ENCODE measurements at places on chromosomes 16 and 17.

GRCh38 chr16:87897521-87898505, 28.5 kb upstream of the SLC7A5 start:
- no peak for DNase-seq

- no peak for DNase-seq
These were observed 17.3 kb downstream of the LGALS3BP start for GRCh38 chr17:78962345-78962983.

DNA sequence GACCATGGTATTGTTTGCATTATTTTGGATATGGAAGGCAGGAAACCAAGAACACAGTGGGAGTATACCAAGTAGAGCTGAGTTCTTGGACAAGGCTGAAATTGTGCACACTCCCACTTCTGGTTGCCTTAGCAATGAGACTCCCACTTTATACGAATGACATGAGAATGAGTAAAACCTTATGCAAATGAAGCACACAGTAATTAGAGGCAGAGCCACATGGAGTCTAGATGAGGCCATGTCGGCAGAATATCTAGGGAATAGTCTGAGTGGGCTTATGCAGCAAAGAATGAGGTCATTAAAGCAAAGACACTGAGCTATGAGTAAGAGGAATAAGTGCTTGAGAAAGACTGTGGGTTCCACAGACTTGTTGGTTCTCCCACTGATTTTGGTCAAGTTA, 178.7 kb downstream of the GRIN2A start:
- DNase-seq: no peak

GRCh38 chr16:18979936-18980335, 3.8 kb upstream of the TMC7 start:
- no peak for DNase-seq

DNA sequence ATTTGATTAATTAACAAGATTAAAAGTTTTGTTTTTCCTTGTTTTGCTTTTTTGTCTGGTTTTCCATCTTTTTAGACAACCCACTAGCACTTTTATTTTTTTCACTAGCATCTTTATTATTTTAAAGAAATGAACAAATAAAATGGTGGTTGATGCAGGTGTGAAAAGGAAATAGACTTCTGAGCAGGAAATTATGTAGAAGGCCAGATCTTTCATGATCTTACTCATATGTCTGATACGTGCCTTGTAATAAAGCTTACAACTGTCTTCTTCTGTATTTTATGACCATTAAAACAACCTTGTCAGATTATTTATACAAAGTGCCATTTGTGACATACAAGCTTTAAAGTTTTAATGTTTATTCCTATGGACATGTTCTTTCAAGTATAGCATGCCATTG, 6.3 kb downstream of the SLFN12L start:
- no peak for DNase-seq

DNA sequence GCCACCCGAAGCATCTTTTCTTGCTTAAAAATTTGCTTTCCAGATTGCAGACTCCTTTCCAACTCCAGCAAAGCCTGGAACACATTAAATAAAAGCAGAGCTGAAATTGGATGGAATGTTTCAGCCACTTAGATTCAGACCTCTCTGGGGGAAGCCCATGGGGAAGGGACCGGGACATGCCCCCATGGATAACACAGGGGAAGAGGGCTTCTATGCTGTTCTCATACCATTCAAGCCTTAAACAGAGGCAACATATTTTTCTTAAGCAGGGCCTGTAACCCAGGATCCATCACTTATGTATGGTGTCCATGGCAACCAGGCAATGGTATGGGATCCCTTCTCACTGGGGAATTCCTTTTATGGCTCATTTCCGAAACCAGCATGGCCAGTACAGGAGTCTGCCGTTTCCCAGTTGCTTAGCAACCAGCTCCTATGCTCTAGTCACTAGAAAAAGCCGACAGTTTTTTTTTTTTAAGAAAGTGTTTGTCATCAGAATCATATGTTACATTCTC, 62.0 kb upstream of the MARCHF10 start:
- no peak for DNase-seq

GRCh38 chr17:50184064-50184463, 17.4 kb downstream of the COL1A1 start:
- DNase-seq: no peak

- DNase-seq: no peak
These were observed 76.0 kb downstream of the WIPI1 start for GRCh38 chr17:68381076-68381900.

DNA sequence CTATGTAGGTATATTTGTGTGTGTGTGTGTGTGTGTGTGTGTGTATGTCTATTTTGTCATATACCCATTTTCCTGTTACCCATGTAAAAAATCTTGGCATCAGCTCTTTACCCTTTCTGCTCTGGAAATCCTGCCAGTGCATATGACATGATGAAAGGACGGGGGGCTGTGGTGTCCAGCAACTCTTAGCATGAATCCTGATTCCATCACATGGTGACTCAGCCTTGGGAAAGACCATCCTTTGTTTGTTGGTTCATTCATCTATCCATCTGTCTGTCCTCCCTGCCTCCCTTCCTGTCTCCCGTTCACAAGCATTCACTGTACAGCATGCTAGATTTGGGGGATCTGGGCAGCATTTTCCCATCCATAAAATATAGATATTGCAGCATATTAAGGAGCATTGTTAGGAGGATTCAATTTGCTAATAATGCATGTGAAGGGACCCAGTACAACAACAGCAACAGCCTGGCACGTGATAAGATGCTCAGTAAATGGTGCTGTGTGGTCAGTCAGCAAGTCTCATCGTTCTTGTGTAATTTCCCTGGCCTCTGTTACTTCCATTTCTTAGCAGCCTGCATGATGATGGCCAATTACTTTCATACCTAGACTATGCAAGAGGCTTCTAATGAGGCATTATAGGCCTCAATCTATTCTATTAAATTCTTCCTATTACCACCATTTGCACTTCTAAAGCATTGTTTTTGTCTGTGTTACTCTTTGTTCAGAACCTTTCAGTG, 191.0 kb downstream of the PRKCA start:
- peak; percentile 74 for DNase-seq

GRCh38 chr17:20944014-20944865, 98.6 kb downstream of the USP22 start:
- DNase-seq: no peak

GRCh38 chr16:50275098-50275415, 8.7 kb downstream of the ADCY7 start:
- no peak for DNase-seq

- peak; percentile 30 for DNase-seq
These were observed at the start of gene CENPV for GRCh38 chr17:16353317-16354174. CENPV (minus strand) TSS chr17:16353469; CDS start chr17:16353436, 33 bp downstream.

DNA sequence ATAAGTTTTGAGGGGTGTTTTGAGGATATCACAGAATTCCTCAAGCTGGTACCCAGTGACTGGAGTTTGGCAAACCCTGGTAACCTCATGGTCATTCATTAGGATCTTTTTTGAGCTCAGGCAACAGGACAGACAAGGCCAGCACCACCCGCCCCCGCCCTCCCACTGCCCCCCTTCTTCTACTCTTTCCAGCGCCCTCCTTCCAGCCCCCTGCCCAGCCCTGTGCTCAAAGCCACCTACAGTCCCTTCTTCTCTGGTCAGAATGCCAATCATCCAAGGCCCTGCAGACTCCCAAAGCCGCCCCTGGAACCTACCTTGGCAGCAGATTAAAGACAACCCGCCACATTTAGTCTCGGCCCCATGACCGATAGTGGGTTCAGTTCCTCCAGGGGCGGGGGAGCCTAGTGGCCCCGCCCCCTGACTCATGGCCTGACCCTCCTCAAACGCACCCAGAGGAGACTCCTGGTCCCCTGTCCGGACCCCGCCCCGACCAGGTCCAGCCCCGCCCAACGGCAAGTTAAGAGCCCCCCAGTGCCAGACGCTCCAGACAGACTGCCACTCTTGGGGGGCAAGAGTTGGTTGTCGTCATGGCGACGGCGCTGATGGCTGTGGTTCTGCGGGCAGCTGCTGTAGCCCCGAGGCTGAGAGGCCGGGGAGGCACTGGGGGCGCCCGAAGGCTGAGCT, at the start of gene NAGS:
Gene NAGS, plus strand, starts transcription at position 546 of the 684 bp plus-strand sequence. Its CDS starts 42 bp downstream, at position 588.
- DNase-seq: no peak

- DNase-seq: no peak
These were observed 8.1 kb upstream of the IGF2BP1 start for GRCh38 chr17:48989100-48989499.

DNA sequence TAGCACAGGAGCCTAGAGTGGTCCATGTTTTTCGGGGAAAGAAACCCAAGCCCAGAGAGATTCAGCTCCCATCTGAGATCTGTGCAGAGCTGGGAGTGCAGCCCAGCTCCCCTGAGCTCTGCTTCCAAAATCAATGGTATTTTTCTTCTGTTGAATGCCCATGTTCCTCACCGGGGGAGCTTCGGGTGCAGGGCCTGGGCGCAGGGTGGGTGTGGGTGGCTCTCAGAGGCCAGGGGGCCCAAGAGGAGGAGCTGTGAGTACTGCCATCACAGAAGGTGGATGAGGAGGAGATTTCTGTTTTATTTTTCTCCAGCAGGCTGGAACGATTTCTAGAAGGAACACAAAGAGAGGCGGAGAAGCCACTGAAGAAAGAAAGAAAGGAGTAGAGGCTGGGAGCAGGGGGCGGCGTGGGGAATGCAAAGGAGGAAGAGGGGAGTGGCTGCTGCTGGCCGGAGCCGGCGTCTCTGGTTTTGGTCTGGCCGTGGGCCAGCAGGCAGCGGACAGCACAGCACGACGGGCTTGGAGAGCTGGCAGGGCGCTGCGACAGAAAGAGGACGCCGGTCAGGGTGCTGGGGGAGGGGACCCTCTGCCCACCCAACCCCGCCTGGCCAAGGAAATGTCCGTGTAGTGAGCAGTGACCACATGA, 76.2 kb upstream of the KSR1 start:
- no peak for DNase-seq

DNA sequence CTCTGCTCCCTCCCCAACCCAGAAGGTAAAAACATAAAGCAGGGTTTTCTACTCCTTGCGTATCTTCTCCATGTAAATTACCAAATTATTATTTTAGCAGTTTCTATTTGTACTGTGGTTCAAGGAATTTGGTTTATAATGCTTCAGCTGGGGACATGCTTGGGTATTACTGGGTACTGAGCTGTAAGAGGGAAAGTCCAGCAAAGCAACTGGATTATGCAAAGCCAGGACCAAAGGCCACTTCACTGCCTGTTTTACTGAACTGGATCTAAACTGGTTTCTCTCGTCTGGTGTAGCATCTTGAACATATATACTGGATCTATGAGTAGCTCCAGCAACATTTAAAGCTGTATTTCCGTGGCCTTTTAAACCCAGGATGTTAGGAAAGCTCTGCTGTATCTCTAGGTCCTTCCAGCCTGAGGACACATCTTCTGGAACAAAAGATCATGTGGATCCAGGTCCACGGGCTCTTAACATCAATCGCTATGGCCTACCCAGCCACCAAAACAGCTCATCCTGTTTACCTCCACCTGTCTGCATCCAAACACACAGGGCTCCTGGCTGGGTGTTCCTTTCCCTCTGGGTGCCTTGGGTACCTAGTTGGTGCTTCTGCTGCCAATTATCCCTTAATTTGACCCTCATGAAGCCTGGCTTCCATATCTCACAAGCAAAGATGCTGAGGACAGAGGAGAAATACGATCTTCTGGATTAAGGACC, 7.2 kb downstream of the PMP22 start:
- DNase-seq: no peak

DNA sequence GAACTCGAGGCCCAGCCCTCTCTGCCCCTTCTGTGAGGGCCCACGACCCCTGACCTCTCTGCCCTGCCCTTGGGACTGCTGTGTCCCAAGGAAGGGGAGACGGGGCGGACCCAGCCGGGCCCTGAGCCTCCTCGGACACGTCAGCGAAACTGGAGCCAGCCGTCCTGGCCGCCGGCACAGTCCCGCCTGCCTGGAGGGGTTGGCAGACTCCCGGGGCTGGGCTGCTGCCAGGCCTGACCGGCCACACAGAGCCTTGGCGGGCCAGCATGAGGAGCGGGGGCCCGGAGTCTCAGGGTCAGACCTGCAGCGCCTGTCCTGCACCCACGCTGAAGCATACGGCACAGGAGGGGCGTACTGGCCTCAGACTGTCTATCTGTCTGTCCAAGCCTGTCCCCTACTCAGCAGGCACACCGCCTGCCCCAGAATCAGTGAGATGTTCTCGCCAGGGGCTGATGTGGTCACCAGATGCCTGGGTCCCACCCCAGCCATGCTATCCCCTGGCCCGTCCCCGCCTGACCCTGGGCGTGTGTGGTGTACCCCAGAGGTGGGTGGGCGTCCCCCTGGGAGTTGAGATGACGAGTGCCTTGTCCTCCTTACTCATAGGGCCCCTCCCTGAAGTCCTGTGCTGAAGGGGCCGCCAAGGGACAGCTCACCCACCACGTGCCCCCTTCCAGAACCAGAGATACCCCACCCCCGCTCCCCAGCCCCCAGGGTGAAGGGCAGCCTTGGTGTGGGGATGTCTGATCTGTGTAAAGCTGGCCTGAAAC, 4.7 kb downstream of the VASN start:
- DNase-seq: no peak

- DNase-seq: no peak
These were observed 32.5 kb upstream of the CDH11 start for GRCh38 chr16:65154321-65154720.

GRCh38 chr17:6643451-6644125, 2.7 kb downstream of the TXNDC17 start:
- no peak for DNase-seq

GRCh38 chr17:33106525-33107165, 115.0 kb downstream of the SPACA3 start:
- DNase-seq: no peak

GRCh38 chr17:75846692-75847613, 2.7 kb upstream of the UNC13D start:
- no peak for DNase-seq

DNA sequence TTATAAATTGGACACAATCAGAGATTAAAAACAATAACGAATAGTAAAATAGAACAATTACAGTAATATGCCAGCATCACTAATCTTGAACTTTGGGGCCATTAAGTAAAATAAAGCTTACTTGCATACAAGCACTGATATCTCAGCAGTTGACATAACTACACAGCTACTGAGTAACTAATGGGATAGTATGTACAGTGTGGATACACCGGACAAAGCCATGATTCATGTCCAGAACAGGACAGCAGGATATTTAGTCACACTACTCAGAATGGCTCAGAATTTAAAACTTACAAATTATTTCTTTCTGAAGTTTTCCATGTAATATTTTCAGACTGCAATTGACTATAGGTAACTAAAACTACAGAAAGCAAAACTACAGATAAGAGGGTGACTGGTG, 427.5 kb downstream of the CDH13 start:
- no peak for DNase-seq

DNA sequence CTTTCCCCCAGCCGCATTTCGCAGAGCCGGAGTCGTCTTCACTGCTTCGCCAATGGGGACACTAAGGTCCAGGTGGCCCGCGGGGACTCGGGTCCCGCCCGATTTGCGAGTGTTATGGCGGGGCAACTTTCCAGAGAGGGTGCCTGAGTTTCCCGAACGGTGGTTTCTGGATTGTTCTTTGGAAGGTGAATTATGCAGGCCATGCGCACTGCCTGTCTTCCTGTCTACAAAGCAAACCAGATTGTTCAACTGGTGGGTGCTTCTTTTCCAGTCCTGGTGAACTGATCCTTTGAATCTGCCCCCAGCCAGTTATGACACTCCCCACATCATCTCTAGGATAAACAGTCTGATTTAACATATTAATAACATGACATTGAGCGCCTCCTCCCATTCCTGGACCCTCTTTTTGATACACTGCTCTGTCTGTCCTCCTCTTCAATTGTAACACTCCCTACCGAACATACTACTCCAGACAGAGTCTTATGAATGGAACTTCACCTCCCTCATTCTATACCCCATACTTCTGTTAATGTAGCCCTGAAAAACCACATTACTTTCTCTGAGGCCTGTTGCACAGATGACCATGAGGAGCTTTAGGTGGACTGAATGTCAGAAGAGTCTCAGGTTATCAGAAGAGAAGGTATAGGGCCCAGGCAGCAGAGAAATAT, 159.0 kb downstream of the RAB11FIP4 start:
- DNase-seq: no peak

Measured in HL-60 (cell line).